Activated T-cell treated with anti-CD3 and anti-CD28 coated beads, Interleukin-2, amount 50 U/mL, for 48 hours (primary cell): ENCODE measurements at places on chromosomes 16 and 17.

DNA sequence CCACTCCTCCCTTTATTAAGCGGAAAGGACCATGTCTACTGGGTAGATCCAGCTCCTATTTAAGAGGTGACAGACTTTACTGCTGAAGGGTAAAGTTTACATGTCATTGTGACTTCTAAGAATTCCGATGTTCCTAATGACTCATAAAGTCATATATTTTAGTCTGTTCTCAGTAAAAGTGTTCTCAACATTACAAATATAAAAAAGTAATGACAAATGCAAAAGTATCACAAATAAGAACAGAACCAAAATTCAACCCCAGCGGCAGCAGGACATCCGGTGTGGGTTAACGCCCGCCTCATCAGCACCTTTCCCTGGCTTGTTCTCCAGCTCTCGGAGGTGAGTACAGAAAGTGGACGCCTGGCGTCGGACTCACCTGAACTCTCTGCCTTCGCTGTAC lies 6.8 kb downstream of the AXIN1 start:
- DNase-seq: no peak

GRCh38 chr17:81740395-81740961 lies 28.4 kb downstream of the SLC25A10 start:
- DNase-seq: no peak

GRCh38 chr16:67260426-67261063 lies 11.8 kb downstream of the SLC9A5 start:
- DNase-seq: peak; percentile 37

- DNase-seq: peak; percentile 95
Observed at GRCh38 chr16:4474192-4474961, at the start of gene NMRAL1. NMRAL1 (minus strand) TSS chr16:4474625; CDS start chr16:4474132, 493 bp downstream.

DNA sequence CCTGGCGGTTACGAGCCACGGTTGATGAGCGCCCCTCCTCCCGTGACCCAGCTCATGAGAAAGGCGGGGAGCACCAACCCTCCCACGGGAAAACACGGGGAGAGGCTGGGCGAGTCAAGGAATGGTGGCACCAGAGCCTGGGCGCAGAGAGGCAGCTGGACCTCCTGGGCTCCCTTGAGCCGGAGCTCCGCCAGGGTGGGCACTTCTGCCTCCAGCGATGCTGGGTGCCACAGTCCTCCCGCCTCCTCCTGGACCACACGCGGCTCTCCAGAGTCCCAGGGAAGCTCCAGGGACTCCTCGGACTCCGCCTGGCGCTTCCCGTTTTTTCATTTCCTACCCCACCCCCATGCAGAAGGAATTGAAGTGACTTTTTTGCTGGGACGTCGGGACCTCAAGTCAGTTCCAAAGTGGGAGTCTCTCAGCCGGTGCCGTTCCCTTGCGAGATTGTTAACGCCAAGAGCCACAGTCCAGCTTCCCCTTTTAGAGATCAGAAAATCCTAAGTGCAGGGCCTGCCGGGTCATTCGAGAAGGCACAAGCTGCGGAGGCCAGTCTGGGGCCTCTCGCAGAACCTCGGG lies 6.6 kb upstream of the CBX8 start:
- DNase-seq: no peak

GRCh38 chr17:76553178-76553908 lies 13.5 kb downstream of the PRCD start:
- DNase-seq: no peak

DNA sequence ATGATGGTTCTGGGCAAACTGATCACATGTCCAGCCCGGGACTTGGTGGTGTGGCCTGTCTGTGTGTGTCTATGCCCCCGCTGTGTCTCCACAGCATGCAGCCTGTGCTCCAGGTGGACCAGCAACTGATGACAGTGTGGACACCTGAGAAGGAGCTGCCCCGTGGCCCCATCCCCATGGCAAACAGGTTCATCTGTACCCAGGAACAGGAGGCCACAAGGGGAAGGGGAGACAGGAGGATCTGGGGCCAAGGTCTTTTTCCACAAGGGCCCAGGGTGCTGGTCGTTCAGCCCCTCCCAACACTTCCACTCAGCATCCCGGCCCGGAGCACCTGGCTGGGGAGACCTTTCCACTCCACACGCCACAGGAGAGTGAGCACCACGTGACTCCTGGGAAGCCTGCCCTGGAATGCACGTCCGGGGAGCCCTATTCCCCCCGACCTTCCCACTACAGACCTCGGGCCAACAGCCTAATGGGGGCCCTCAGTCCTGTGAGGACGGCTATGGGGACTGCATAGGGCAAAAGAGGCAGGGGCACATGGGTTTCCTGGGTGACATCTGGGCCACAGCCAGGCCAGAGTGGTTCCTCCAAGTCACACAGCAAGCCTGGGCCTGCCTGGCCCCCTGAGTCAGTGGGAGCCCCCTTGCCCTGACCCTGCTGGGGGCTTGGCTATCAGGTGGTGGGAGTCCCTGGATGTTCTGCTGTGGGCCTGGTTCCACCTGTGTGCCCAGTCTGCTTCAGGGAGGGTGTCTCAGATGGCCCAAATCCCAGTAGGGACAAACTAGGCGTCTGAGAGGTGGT lies 20.8 kb upstream of the NXPH3 start:
- DNase-seq: no peak

DNA sequence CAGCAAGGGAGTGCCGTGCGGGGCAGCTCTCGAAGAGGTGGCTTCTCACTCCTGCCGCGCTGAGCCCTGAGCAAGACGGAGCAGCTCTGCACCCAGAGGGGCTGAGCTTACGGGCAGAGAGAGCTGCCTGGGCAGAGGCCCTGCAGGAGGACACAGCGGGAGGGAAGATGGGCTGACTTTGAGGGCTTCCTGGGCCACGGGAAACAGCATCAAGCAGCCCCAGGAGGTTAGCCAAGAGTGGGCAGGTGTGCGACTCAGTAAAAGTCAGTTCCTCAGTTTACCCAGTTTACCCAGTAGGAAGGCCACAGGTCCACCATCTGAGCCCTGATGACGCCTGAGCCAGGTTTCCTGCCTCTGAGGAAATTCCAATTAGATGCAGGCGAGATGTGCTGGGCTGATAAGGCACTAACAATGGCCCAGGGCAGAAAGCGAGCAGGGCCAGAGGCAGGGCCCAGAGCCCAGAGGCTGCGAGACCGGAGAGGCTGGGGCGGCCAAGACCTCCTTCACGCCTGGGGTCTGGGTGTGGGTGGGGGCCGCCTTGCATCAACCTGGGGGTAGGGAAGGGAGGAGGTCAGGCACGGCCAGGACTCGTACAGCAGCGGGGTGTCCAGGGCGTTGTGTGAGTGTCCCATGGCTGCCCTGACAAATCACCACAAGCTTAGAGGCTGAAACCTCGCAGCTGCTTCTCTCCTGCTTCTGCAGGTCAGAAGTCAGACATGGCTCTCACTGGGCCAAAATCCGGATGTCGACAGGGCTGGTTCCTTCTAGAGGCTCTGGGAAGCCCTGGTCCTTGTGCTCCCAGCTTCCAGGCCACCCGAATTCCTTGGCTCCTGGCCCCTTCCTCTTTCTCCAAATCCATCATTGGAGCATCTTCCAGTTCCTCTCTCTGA lies 32.0 kb upstream of the CIBAR2 start:
- DNase-seq: no peak

DNA sequence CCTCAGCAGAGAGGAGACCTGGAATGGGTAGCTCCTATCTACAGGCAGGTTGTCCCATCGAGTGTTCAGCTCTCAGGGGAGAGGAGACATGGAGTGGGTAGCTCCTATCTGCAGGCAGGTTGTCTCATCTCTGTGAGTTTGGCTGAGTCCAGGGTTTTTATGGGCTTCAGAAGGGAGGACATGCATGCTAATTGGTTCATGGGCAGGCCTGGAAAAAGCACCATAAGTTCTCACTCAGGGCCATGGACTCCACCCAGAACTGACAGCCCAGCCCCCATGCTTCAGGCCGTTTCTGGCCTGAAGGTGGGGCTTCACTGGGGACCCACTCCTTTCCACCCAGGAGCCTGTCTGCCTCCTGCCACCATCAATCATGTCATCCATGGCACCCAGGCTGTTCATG lies 84.0 kb downstream of the CYB561 start:
- no peak for DNase-seq

- DNase-seq: peak; percentile 89
Observed at GRCh38 chr17:1573932-1574696, 11.5 kb upstream of the PITPNA start.

DNA sequence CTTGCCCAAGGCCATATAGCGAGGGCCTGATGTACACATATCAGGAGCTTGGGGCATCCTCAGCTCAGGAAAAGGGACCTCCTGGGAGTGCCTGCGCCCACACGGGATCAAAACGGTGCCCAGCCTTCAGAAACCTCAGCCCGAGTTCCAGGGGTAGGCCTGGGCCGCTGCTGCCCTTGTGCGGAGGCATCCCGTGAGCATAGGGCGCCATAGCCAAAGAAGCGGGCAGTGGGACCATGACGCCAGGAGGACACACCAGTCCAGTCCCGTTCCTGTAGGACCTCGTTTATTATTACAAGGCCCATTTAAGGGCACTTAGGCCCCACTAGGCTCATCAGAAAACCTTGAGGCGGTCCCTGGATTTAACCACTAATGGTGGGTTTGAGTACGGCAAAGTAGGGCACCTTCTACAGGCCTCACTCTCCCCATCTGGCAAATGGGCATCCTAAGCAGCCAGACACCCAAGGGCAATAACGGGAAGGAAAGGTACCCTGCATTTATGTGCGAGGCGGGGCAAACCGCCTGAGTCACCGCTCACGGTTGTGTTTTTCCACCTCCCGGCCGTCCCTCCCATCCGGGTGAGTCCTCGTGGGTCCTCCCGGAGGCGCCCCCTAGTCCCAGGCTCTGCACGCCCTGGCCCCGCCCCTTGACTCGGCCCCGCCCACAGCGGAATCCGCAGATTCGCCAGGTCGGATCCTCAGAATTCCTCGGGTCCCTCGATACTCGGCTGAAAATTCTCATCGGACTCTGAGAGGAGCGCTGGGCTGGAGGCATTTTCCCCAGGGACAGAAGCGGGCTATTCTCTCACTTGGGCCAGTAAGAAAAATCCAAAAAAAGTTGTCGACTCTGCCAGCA lies 726 bp upstream of the SETD1A start:
- DNase-seq: peak; percentile 94

GRCh38 chr16:80903616-80904015 lies 99.2 kb upstream of the CDYL2 start:
- DNase-seq: no peak

- DNase-seq: no peak
Observed at GRCh38 chr17:3534881-3535252, 22.7 kb downstream of the TRPV3 start.
